Activated CD4-positive, CD25-positive, alpha-beta regulatory T cell treated with anti-CD3 and anti-CD28 coated beads, Interleukin-2, amount 50 U/mL, for 24 hours (primary cell): ENCODE measurements at places on chromosomes 7 and 10.

DNA sequence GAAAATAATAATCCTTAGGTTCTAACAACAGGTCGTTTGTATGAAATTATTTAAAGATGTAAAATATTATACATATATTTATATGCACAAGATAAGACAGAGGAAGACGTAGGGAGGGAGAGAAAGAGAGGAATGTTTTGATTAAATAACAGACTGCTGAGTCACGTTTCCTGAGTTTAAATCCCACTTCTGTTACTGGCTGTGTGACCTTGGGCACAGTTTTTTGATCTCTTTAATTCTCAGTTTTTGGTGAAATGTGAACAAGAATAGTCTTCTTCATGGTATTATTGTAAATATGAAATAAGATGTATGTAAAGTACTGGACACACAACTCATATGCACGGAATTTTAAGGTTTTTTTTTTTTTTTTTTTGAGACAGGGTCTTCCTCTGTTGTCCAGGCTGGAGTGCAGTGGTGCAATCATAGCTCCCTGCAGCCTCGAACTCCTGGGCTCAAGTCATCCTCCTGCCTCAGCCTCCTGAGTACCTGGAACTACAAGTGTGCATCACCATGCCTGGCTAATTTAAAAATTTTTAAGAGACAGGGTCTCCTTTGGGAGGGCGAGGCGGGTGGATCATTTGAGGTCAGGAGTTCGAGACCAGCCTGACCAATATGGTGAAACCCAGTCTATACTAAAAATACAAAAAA, 42.6 kb downstream of the BAMBI start:
- no peak for ATAC-seq

DNA sequence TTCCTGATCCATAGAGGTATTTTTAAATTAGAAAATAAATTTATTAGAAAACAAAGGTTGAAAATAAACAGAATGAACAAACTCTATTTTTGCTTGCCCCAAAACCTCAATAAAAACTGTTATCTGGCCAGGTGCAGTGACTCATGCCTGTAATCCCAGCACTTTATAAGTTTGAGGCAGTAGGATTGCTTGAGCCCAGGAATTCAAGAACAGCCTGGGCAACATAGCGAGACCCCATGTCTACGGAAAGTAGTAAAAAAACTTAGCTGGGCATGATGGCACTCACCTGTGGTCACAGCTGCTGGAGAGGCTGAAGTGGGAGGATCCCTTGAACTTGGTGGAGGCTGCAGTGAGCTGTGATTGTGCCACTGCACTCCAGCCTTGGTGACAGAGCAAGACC, 10.3 kb downstream of the SLK start:
- no peak for ATAC-seq

DNA sequence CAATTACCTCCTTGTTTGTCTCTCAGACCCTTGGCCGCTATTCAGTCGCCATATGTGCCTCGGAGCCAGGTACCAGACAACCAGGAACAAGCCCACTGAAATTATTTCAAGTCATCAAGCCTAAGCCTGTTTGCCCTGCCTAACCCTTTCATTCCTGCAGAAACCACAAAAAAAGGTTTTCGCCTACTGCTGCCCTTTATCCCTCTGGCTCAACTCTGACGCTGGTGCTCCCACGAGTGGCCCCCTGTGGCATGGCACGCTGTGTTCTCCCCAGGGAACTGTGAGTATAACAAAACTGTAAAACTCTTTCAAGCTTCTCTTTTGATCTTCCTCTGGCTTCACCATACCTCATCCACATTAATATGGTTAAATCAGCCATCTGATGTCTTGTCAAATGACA, 215.7 kb upstream of the CDC14C start:
- no peak for ATAC-seq

GRCh38 chr7:901388-902154, 25.2 kb downstream of the GET4 start:
- peak; percentile 21 for ATAC-seq
